ENCODE measurements at places on chromosomes 11 and 22. TPM values are rescaled to one million over a fixed set of nuclear protein-coding genes. Genes with fewer than 3 reads are reported as not detected.

Gene SPI1
- total RNA-seq = not detected

Gene MYEOV
- total RNA-seq = 1.1 TPM

Gene PLEKHA7
- total RNA-seq = 0.65 TPM

Gene ETS1
- total RNA-seq = 61.7 TPM

Gene CDC45
- 4.8 TPM for total RNA-seq

Gene SCGB2A2
- not detected for total RNA-seq

Gene MRGPRX3
- not detected for total RNA-seq

Gene BUD13
- total RNA-seq = 12.3 TPM

Gene PGA5
- not detected for total RNA-seq

Gene OR5A1
- total RNA-seq = not detected

Gene IGLL1
- not detected for total RNA-seq

Gene KRTAP5-6
- total RNA-seq = not detected

Gene NLRP10
- 12.0 TPM for total RNA-seq

Gene DSCAML1
- total RNA-seq = not detected

Gene MFRP
- total RNA-seq = not detected

Measured in articular chondrocyte of knee joint (primary cell).